Activated T-cell treated with anti-CD3 and anti-CD28 coated beads, Interleukin-2, amount 50 U/mL, for 72 hours (primary cell): ENCODE measurements at places on chromosomes 6 and 20.

DNA sequence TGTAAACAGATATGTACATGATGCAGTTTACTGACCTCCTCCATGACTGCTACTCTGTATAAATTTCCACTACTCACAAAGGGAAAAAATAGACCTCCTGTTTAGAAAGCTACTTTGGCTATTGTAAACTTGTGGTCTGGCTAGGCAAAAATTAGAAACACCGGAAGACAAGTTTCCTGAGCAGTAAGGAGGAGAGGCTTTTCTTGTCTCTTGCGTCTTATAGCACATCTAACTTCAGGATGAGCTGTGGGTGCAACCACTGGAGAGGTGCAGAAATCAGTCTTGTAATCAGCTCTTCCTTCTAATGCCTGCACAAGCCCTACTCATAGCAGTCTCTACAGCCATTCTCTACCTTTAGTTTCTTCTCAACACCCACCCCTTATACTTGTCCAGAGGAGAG, 296.5 kb upstream of the SLC35B3 start:
- no peak for DNase-seq

DNA sequence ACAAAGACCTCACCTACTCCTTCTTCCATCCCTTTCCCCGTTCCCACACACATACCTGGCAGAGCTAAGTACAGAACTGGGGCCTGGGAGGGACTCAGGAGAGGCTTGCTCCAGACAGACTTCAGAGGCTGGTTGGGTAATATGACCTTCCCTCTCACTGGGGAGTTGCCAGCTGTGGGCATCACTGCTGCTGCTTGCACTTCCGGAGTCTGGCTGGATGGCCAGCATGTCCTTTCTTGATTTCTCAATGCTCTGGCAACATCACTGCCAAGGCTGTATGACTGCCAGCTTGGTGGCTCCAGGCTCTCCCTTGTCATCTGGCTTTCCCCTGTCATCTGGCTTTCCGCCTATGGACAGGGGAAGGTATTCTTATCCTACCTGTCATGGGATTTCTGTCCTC, 47.8 kb downstream of the CDH22 start:
- no peak for DNase-seq

DNA sequence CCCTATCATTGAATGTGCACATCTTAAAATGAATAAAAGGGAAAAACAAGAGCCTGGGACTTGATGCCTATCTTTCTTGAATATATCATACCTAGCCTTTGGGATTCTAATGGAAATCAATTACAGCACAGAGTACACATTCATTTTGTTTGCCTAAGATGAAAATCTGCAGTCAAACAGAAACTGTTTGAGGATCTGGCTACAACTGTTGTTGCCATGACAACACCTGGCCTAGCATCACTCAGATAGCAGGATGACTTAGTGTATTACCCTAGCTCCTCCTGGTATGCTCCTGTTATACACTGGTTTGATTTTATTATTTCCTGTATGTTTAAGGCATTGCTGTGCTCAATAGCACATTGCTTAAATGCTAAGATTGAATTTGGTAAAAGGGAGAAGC, 71.5 kb upstream of the LAMP5 start:
- DNase-seq, result peak; percentile 1

DNA sequence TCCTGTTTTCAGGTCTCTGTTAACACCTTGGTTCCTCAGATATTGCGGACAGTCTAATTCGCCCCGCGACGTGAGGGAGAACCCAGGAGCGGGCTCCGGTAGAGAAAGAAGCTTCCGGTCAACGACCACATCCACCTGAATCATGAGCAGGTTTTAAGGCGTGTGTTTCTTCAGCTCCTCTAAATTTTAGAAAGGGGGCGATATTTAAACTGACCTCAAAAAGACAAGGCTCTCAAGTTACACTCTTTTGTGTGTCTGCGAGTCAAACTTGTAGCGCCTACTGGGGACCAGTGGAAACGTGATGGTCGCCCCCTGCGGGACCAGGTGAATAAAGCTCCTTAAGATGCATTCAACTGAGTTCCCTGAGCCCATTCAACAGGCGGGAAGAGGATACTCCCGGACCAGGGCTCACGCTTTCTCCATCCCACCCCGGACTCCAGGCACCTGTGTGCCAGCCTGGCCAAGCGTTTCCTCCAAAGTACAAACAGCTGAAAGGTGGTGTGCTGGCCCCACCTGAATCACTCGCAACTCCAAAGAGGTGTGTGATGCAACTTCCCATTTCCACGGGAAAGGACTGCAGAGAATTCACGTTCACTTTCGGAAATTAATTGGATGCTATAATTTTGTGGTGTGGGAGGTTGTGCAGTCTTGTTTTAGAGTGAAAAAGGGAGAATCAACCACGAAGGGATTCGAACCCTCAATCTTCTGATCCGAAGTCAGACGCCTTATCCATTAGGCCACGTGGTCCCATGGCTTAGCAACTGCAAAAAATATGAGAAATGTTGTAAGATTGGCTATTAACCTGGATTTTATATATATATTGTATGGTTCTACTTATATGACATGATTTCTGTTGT, 17.0 kb downstream of the GPX5 start:
- peak; percentile 75 for DNase-seq

DNA sequence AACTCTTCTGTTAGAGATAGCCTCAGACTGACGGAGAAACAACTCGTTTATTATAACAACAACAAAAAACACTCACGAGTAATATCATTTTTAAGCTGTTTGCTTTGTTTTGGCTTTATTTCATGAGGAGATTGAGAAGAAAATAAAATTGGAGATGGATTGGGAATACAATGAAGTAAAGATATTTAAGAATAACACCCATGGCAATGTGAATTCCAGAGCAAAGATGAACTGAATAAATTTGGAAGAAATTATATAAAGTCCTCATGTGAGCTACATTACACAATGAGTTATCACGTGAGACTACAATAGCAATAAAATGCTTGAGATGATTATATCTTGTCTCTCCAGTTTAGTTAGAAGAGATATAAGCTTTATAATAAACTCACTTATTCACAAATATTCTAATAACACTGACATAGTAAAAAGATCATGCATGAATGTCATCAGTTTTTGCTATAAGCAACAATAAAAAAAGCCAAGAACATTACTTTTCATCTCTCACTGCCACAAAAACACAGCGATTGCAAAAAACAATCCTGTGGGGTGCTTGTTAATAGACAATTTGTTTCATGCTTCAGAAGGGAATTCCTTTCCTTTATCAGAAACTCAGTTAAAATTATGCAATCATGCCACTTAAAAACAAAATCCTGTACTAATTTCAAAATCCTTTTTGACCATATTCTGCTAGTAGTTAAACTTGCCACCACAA, 696.7 kb upstream of the MARCKS start:
- DNase-seq, result no peak

- no peak for DNase-seq
Observed at GRCh38 chr6:131510094-131510493, 62.9 kb upstream of the ARG1 start.

DNA sequence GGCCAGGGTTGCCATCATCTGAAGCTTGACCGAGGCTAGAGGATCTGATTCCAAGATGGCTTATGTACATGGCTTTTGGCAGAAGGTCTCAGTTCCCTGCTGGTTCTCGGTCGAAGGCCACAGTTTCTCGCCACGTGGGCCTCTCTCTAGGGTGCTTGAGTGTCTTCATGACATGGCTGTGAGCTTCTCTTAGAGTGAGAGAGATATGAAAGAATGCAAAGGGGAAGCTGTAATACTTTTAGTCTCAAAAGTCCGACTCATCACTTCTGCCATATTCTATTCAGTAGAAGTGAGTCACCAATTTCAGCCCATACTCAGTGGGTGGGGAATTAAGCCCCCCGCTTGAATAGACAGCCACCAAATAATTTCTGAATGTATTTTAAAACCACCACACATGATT, 94.2 kb downstream of the UTRN start:
- no peak for DNase-seq

- no peak for DNase-seq
Observed at GRCh38 chr6:34324738-34325444, 67.6 kb downstream of the NUDT3 start.

- no peak for DNase-seq
Observed at GRCh38 chr20:45948261-45948733, 13.8 kb downstream of the PCIF1 start.

DNA sequence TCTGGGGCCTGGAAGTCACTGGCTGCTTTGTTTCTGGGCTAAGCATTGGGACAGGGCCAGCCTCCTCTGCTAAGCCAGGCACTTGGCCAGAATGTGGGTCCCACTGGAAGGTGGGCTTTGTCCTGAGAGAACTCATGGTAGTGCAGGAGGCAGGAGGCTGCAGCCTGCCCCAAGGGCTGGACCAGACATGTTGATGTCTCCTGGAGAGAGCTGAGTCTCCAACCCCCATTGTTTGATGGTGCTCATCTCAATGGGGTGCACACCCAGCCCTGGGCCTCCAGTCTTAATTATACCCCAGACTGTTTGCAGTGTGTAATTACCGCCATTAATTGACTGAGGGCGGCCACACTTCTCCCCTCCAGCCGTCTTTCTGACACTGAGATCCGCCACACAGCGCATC, 220.5 kb upstream of the PMEPA1 start:
- no peak for DNase-seq

GRCh38 chr6:105495515-105495914, 92.6 kb upstream of the PREP start:
- no peak for DNase-seq

DNA sequence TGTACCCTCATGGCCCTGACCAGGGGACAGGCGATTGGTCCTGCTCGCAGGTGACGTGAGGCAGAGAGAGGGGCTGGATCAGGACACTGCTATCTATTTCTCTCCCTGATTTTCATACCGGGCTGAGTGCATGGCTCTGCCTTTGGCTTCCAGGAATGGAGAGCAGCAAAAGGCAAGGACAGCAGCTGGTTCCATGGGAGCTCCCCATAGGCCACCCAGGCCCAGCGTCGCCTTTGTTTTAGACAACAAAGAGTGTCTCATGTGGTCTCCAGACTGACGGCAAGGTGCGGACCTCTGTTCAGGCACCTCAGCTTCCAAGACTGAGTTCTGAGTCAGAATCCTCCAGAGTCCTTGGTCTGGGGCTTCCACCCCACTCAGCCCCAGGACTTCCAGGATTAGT, 123.1 kb downstream of the VEGFA start:
- DNase-seq, result no peak

DNA sequence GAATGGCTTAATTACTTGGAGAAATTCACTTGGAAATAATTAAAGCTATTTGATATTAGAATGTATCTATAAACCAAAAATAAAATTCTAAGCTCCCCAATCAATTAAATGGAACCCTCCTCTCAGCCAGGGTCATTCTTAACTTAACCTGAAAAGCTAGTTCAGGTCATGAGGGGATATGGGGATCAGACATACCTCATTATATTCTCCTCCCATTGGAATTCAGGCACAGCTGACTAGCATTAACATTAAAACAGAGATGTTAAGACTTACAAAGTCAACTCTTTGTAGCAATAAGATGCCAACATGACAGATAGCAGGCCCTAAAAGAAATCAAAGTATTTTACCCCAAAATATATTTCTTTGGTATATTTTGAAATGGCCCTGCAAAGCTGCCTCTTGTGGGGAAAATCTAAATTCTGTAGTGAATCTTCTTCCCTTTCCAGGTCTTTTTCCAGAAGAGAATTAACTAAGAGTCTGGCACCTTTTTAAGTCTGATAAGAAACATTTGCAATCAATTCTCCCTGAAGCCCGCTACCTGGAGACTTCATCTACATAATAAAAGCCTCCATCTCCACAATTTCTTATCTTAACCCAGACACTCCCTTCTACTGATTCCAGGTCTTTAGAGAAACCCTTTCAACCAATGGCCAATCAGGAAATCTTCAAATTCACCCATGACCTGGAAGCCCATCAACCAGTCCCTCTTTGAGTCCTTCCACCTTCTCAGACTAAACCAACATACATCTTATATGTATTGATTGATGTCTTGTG, 231.2 kb downstream of the ADGB start:
- DNase-seq, result no peak

DNA sequence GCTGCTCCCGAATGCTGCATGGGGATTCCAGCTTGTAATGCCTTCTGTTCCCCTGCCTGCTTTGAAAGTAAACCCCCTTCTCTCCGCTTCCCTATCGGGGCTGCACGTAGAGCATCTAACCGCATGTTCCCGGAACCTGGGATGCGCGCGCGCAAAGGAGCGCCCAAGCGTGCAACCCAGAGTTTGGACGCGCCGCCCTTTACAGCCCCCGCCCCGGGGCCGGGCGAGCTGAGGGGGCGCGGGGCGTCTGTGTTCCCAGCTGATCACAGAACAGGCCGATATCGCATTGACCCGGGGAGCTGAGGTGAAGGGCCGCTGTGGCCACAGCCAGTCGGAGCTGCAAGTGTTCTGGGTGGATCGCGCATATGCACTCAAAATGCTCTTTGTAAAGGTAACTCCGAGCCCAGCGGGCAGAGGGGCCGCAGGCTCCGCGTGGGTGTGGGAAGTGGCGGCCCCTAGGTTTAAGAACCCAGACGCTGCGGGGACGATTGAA, 1.4 kb downstream of the LAMP5 start:
- DNase-seq, result no peak

GRCh38 chr20:61126369-61127195, 125.5 kb upstream of the CDH4 start:
- DNase-seq, result no peak

DNA sequence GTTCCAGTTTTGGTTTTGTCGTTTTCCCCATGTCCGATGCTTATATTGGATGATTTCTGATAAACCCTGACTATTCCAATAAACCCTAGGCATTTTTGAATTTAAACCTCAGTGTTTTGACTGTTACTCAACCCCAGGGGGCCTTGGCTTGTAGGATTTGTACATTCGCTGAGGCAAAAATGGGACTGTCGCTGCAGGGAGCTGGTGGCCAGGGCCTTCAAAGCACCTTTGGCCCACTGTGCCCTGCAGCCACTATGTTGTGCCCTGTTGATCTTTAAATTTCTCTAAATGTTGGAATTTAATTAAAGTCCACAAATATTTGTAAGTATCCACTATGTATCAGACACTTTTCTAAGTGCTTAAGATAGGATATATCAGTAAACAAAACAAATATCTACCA, 9.5 kb upstream of the NOL7 start:
- DNase-seq, result no peak

- no peak for DNase-seq
Observed at GRCh38 chr20:17358854-17359253, 132.0 kb downstream of the PCSK2 start.

DNA sequence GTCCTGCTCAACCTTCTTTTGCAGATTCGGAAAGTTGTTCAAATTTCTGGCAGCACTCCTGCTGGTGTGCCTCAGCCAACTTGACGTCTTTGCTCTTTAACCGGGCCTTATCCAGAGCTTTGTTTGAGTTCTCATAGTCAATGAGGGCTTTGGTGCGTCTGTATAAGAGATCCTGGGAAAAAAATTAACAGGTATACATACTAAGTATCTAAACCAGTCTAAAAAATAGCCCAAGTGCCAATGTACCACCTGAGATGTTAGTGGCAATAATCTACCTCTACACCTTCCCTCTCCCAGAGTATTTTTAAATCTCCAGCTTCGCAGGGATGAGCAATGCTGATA, 21.1 kb downstream of the SNX5 start:
- no peak for DNase-seq

GRCh38 chr6:143958839-143959399, 49.1 kb downstream of the PLAGL1 start:
- DNase-seq, result no peak

GRCh38 chr6:84260196-84260595, 32.8 kb upstream of the CEP162 start:
- no peak for DNase-seq
